ENCODE measurements at places on chromosomes 2 and 18.

GRCh38 chr2:135473567-135473966 is 57.5 kb downstream of the ZRANB3 start:
- DNase-seq, result peak; percentile 43

- no peak for DNase-seq
Measured at GRCh38 chr2:56666777-56667176, 483.0 kb downstream of the CCDC85A start.

DNA sequence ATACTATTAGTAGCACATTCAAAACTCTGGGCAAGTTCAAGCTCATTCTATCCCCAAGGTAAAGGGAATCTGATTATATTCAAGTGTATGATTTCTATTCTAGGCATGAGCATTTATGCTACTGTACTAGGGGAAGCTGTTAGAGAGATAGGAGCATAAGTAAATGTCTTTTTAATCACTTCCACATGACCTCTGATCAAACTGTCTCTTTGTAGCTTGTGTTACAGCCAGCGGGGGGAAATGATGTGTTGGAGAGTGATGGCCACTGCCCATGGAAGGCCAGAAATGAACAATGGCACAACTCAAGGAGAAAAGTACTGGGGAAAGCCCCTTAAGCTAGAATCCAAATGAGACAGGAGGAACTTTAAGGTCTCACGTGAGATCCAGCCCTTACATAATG is 894.9 kb upstream of the CDH2 start:
- no peak for DNase-seq

DNA sequence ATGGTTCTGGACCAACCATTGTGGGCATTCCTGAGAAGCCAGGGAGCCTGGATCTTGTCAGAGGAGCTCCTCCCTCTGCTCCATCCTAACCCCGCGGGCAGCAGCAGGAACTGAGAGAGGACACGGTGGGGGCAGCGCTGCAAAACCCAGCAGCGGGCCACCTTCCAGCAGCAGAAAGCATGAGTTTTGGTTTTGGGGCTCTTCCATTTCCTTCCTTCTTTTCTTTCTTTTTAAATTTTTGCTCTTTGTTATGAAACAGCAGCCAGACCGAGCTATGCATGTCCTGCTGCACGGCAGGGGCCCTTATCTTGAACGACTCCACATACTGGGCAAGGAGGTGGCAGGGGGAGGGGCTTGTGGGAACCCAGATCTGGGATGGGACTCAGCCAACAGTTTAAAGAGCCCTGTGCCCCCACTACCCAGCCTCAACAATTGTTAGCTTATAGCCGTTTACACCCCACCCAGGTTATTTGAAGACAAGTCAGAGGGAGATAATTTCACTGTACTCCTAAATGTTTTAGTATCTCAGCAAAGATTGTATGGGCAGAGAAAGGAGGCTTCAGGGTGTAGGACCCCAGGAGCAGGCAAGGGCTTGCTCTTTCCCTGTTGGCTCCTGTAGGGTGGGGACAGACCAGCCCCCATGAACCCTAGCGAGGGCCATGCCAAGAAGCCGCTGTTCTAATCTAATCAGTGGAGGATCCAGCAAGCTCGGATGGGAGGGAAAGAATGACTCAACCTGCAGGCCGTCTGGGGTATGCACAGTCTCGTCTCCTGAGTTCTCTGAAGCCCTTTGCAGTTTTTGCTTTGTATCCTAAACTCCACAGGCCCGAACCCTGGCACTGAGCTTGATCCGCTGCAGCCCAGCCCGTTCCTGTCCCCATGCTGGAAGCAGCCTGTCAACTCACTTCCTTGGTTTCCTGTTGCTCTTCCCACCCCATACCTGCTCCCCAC is 75.3 kb downstream of the LRRFIP1 start:
- DNase-seq, result peak; percentile 51

DNA sequence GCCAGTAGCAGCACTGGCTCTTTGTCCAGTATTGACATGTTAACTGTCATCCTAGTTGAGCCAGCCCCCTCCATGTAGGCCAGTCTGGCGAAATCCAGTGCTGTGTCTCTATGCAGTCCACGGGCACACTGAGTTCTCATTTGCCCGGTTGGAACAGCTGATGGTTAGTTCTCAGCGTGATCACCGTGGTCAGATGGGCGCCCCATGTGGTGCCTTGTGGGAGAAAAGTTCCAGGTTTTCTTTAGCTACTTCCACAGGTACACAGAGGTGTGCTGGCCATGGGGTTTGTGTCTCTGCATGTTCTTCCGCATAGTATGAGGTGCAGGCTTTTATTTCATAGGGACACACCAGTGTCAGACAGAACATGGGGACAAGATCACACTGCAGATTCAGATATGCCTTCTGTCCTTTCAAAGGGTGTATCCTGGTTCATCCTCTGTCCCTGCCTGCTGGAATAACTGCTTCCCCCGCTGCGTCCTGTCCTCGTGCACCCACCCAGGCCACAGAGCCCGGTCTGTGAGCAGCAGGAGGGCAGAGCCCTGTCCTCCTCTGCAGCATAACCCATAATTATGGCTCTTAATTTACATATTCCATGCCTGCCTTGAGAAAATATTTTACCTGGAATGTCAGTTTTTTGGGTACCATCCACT is 334.1 kb downstream of the GBX2 start:
- no peak for DNase-seq

GRCh38 chr2:189661957-189662321 is 680 bp downstream of the ASNSD1 start:
- DNase-seq, result peak; percentile 33

GRCh38 chr2:95052307-95052706 is 26.8 kb downstream of the MAL start:
- no peak for DNase-seq

- DNase-seq, result peak; percentile 64
Measured at GRCh38 chr2:96556441-96557330, 20.1 kb downstream of the ARID5A start.

- no peak for DNase-seq
Measured at GRCh38 chr2:138209009-138209408, 244.7 kb downstream of the HNMT start.

DNA sequence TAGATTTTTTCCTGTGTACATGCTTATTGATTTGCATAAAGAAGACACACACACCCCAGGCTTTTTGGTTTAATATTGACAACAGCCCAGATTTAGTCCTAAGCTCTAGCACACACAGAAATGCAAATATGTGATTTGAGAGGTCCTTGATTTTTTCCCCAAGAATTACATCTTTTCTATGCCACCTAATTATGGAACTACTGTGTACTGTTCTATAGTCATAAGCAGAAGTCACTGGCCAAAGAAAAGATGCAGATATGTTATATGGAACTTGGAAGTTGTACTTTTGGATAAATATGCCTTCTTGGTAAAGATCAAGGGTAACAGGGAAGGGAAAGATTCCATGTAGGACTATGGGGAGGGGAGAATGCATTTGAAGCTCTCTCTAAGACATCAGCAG is 105.6 kb downstream of the SETBP1 start:
- no peak for DNase-seq

Data from CD8-positive, alpha-beta T cell (primary cell).